ENCODE measurements at places on chromosomes 5 and 9.

GRCh38 chr5:388266-389196 lies 54.4 kb upstream of the EXOC3 start:
- H3K27ac ChIP-seq: no peak overlapping the region
- no peaks in the 10 kb centered on the region for H3K27me3 ChIP-seq
- DNase-seq: no peak
- H3K4me1 ChIP-seq: peaks cover 14% of the 10 kb centered on the region
- H3K4me3 ChIP-seq: no peak overlapping the region
- peaks cover 3% of the 10 kb centered on the region for H3K36me3 ChIP-seq

DNA sequence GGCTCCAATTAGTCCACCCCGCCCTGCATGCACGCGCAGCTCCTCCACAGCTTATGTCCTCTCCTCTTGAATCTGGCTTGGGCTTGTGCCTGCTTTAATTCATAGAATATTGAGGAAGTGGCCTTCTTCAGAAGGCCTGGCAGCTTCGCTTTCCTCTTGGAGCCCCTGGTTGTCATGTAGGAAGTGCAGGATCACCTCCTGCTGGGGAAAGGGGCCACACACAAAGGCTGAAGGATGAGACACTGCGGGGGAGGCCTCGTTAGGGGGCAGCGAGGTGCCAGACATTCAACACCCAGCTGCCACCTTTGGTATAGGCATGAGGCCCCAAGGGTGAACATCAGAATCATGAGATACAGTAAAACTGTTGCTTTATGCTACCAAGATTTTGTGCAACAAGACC lies 2.7 kb upstream of the CNOT6 start:
- H3K27me3 ChIP-seq: no peaks in the 10 kb centered on the region
- H3K4me3 ChIP-seq: no peak overlapping the region
- peaks cover 14% of the 10 kb centered on the region for H3K4me1 ChIP-seq
- DNase-seq: no peak
- no peak overlapping the region for H3K27ac ChIP-seq

- H3K36me3 ChIP-seq: no peaks in the 10 kb centered on the region
- H3K27ac ChIP-seq: no peak overlapping the region
- H3K4me3 ChIP-seq: no peak overlapping the region
- no peak for DNase-seq
- H3K4me1 ChIP-seq: no peaks in the 10 kb centered on the region
- H3K27me3 ChIP-seq: no peaks in the 10 kb centered on the region
Measured at GRCh38 chr9:70222354-70222753, 36.4 kb upstream of the SMC5 start.

GRCh38 chr5:124645396-124645795 lies 101.0 kb downstream of the ZNF608 start:
- no peak overlapping the region for H3K4me3 ChIP-seq
- H3K27ac ChIP-seq: no peak overlapping the region
- H3K27me3 ChIP-seq: no peaks in the 10 kb centered on the region
- H3K4me1 ChIP-seq: peaks cover 28% of the 10 kb centered on the region
- no peak for DNase-seq
- peaks cover 27% of the 10 kb centered on the region for H3K36me3 ChIP-seq

DNA sequence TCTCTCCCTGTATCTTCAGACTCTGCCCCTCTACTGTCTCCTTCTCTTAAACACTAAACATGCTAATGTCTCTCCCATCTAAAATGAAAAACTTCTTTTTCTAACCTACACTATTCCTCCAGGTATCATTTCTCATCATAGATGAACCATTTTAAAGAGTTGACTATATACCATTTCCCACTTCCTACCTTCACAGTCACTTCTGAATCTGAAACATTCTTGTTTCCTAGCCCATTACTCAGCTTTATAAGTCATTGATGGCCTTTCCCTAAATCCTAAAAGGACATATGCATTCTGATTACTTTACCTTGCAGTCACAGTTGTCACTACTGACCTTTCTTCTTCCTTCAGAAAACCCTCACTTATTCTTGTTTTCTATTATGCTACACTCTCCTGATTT lies 118.2 kb downstream of the SSBP2 start:
- no peaks in the 10 kb centered on the region for H3K36me3 ChIP-seq
- no peak for DNase-seq
- no peak overlapping the region for H3K4me3 ChIP-seq
- H3K27me3 ChIP-seq: no peaks in the 10 kb centered on the region
- H3K4me1 ChIP-seq: no peaks in the 10 kb centered on the region

DNA sequence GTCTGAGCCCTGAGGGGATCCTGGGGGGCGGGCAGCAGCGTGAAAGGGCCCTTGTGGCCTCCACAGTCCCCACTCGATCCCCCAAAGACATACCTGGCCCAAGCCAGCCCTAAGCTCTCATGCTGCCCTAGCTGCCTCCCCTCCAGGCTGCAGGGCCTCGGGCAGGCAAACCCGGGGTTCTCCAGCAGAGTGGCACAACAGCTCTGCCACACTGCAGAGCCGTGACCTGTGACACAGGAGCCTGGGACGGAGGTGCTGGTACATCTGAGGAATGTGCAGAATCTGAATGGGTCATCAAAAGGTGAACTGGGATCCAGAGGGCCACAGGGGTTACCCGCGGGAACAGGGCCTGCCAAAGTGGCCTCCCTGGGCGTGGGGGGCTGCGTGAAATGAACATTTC lies 163.2 kb downstream of the DAB2IP start:
- H3K36me3 ChIP-seq: no peaks in the 10 kb centered on the region
- H3K4me3 ChIP-seq: no peak overlapping the region
- no peak for DNase-seq
- H3K27me3 ChIP-seq: no peaks in the 10 kb centered on the region

- H3K4me3 ChIP-seq: no peak overlapping the region
- peaks cover 11% of the 10 kb centered on the region for H3K4me1 ChIP-seq
- H3K27me3 ChIP-seq: no peaks in the 10 kb centered on the region
Measured at GRCh38 chr5:150774145-150774544, 4.4 kb upstream of the SMIM3 start.

- H3K4me1 ChIP-seq: no peaks in the 10 kb centered on the region
- H3K4me3 ChIP-seq: no peak overlapping the region
- H3K27ac ChIP-seq: no peak overlapping the region
- no peak for DNase-seq
- H3K27me3 ChIP-seq: no peaks in the 10 kb centered on the region
Measured at GRCh38 chr9:32398207-32398606, 13.8 kb downstream of the ACO1 start.

- peak overlapping the region; percentile 65 for H3K27ac ChIP-seq
- no peak for DNase-seq
- H3K27me3 ChIP-seq: no peaks in the 10 kb centered on the region
- H3K36me3 ChIP-seq: peaks cover 8% of the 10 kb centered on the region
Measured at GRCh38 chr5:138870611-138871010, 4.5 kb downstream of the LRRTM2 start.

- H3K27ac ChIP-seq: peak overlapping the region; percentile 84
- no peak for DNase-seq
- peaks cover 15% of the 10 kb centered on the region for H3K4me1 ChIP-seq
- no peaks in the 10 kb centered on the region for H3K36me3 ChIP-seq
- H3K27me3 ChIP-seq: no peaks in the 10 kb centered on the region
- H3K4me3 ChIP-seq: peak overlapping the region; percentile 88
Measured at GRCh38 chr5:149959406-149960236, 937 bp upstream of the SLC26A2 start.

DNA sequence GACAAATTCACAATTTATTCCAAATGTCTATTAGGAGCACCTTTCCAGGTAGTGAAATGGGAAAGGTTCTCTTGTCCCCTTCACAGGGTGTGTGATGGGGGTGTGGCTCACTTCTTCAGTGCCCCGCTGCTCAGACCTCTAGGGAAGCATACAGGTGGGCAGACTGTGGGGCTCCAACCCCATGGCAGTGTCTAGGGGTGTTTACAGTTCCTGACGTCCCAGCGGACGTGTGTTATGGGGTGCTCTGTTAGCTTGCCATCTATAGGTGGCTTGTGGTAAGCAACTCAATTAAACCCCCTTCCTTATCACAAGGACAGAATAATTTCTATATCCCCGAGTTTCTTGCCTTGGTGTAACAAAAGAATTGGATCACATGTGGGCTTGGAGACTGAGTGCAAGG lies 67.4 kb upstream of the SPINK5 start:
- H3K4me1 ChIP-seq: no peaks in the 10 kb centered on the region
- no peak overlapping the region for H3K4me3 ChIP-seq
- DNase-seq: no peak
- no peaks in the 10 kb centered on the region for H3K27me3 ChIP-seq
- no peak overlapping the region for H3K27ac ChIP-seq

DNA sequence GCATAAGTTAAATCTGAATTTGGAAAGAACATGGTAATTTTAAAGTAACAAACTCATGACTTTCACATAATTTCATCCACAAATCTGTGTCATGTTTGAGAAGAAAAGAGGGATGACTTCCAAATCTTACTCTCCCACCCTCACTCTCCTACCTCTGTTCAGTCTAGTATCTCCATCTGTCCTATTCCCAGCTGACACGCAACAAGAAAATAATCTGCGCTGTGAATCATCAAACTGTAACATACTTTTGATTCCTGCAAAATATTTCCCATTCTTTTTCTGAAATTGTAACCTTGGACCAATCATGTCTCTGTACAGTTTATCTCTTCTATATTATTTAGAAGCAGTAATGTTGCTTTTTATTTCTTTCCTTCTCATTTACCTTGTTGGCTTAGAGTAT lies 91.4 kb downstream of the SLC12A2 start:
- H3K27me3 ChIP-seq: no peaks in the 10 kb centered on the region
- H3K4me3 ChIP-seq: no peak overlapping the region
- H3K4me1 ChIP-seq: no peaks in the 10 kb centered on the region
- H3K36me3 ChIP-seq: no peaks in the 10 kb centered on the region
- no peak overlapping the region for H3K27ac ChIP-seq
- DNase-seq: no peak
